SK-N-MC (cell line): ENCODE measurements at places on chromosomes 16 and 17.

GRCh38 chr17:3602499-3602898, 6.7 kb downstream of the TRPV1 start:
- DNase-seq = no peak

GRCh38 chr16:80377096-80377956, 163.5 kb upstream of the DYNLRB2 start:
- DNase-seq = no peak

- DNase-seq = no peak
Measured at GRCh38 chr16:2147981-2148671, at the start of gene RAB26. Gene RAB26, plus strand, starts transcription at chr16:2148625. Its CDS starts 159 bp downstream, at chr16:2148784.

DNA sequence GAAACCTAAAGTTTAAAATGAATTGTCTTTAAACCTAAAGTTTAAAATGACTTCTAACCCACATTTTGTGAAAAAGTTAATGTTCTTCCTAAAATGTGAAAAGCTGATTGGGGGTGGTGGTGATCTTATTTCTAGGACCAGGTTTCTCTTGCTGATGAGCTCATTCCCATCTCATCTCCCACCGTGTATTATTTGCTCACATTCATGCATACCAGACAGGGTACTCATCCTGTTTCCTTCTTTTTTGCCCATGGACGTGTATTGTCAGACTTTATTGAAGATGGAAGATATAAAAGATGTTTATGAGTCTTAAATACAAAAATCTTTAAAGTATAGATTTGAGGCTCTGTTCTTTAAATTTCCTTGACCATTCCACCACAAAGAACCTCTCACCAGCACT, 70.1 kb upstream of the MPHOSPH6 start:
- DNase-seq = no peak

GRCh38 chr16:8972843-8973586, 9.3 kb upstream of the USP7 start:
- no peak for DNase-seq
